ENCODE measurements at places on chromosomes 1 and 21.

DNA sequence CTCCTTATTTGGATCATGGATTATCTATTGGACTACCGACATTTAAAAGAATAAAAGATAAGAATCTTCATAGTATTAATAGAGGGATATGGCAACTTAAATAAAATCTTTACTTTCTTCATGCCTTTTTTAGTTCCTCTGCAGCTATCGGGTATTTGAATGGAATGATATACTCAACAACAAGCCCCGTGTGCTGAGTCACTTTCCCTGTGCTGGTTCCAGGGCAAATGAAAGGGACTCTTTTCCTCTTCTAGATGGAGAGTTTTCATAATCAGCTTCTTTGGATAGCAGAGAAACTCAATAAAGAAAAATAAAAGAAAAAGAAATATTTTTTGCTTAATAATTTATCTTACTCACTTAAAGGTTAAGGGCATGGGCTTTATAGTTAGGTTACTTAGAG is 213.7 kb downstream of the LRRC40 start:
- no peak overlapping the region for H3K27ac ChIP-seq
- H3K36me3 ChIP-seq = no peaks in the 10 kb centered on the region
- no peaks in the 10 kb centered on the region for H3K27me3 ChIP-seq
- no peaks in the 10 kb centered on the region for H3K4me1 ChIP-seq

- no peak overlapping the region for H3K27ac ChIP-seq
- no peaks in the 10 kb centered on the region for H3K27me3 ChIP-seq
- no peaks in the 10 kb centered on the region for H3K36me3 ChIP-seq
- H3K4me3 ChIP-seq = no peak overlapping the region
- DNase-seq = peak; percentile 71
Measured at GRCh38 chr1:11550664-11551283, 71.8 kb downstream of the DISP3 start.

GRCh38 chr1:160454371-160455152 is 54.2 kb downstream of the VANGL2 start:
- H3K27me3 ChIP-seq = no peaks in the 10 kb centered on the region
- no peak for DNase-seq
- no peaks in the 10 kb centered on the region for H3K36me3 ChIP-seq
- H3K4me1 ChIP-seq = no peaks in the 10 kb centered on the region

- H3K27me3 ChIP-seq = no peaks in the 10 kb centered on the region
- H3K4me1 ChIP-seq = no peaks in the 10 kb centered on the region
- H3K4me3 ChIP-seq = no peak overlapping the region
- no peak for DNase-seq
Measured at GRCh38 chr1:167110586-167110985, 16.7 kb downstream of the STYXL2 start.

- H3K36me3 ChIP-seq = no peaks in the 10 kb centered on the region
- H3K4me3 ChIP-seq = no peak overlapping the region
- no peaks in the 10 kb centered on the region for H3K4me1 ChIP-seq
- no peak overlapping the region for H3K27ac ChIP-seq
Measured at GRCh38 chr1:201325678-201326060, 42.4 kb downstream of the PKP1 start.

DNA sequence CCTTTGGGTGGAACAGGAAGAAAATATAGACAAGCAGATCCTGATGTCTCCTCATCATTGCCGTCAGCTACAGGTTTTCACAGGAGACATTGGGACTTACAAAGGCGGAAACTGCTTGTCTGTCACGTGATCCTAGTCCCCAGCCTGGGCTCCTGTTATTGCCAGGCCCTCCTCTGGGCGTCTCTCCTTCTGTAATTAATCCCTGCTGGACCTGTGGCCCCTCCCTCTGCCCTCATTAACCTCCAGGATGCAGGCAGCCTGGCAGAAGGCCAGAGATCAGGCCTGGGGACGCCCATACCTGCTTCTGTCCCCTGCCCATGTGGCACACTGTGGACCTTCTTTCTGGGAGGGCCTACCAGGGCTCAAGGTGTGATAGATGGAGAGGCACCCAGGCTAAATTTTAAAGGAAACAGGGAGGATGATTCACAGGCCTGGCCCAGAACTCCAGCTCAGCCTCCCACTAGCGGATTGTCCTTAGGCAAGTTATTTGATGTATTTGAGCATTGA is 2.4 kb downstream of the S100A5 start:
- peaks cover 18% of the 10 kb centered on the region for H3K4me1 ChIP-seq
- no peaks in the 10 kb centered on the region for H3K27me3 ChIP-seq
- peak; percentile 26 for DNase-seq
- no peak overlapping the region for H3K4me3 ChIP-seq
- H3K36me3 ChIP-seq = peaks cover 6% of the 10 kb centered on the region

DNA sequence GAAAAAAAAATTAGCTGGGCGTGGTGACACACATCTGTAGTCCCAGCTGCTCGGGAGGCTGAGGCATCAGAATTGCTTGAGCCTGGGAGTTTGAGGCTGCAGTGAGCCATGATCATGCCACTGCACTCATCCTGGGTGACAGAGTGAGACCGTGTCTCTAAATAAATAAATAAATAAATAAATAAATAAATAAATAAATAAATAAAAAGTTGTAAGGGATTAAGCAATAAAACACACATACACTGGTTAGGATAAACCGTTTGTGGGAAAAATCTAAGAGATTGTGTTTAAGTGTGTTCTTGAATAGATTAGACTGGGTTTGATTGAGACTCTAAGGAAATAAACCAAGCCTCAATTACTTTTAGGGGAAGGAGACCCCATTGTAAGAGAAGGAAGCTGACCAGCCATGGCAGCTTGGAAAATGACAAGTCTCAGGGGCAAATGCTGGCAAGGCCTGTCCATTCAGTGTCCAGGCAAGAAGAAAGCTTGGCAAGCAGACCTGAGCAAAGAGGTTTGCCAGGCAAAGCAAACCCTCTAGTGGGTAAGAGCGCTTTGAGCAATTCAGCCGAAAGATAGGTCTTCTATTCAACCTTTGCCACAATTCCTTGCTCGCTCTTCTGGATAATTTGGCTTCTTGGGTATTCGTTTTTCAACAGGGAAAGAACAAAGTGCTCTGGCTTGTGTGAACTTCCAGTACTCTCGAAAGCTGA is 106.9 kb upstream of the SERBP1 start:
- no peak overlapping the region for H3K27ac ChIP-seq
- no peak overlapping the region for H3K4me3 ChIP-seq
- H3K4me1 ChIP-seq = peaks cover 5% of the 10 kb centered on the region

DNA sequence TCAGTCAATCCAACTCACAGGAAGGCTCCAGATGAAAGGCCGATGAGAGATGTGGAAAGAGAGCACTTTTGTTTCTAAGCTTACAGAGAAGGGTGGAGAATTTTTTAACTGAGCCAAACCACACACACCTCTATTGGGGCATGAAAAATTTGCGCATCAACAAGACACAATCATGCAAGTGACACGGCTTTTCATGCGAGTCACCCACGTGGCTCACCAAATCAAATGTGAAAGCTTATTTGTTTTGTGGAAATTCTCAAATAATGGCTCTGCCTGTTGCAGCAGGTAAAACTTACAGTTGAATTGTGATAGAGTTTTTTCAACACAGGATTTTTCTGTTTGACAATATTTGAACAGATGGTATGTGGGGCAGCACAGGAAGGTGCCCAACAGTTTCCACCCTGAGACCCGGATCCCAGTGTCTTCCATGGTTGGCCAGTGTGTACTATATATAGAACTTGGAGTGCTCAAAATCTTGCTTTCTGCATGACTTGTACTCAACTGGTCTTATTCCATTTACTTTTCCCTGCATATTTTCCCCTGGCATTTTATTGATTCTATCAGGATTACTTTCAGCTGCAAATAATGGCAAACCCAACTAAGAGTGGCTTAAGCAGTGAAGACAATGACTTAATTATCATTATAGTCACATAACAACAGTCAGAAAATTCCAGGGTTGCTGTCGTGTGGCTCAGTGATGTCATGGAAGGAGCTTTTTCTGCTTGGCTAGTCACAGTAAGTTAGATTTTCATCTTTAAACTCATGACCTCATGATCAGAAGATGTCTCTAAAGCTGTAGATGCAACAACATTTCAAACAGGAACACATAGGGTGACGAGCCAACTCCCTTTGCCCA is 90.6 kb upstream of the SIM2 start:
- H3K4me3 ChIP-seq = no peak overlapping the region
- no peaks in the 10 kb centered on the region for H3K36me3 ChIP-seq
- no peak for DNase-seq
- H3K4me1 ChIP-seq = peaks cover 2% of the 10 kb centered on the region

DNA sequence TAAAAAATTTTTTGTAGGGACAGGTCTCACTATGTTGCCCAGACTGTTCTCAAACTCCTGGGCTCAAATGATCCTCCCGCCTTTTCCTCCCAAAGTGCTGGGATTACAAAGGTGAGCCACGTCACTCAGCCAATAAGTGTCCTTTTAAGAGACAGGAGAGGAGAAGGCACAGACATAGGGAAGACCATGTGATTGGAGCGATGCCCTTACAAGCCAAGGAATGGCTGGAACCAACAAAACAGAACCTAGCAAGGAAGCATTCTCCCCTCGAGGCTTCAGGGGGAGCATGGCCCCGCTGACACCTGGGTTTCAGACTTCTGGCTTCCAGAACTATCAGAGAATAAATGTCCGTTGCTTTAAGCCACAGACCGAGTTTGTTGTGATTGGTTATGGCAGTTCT is 37.0 kb downstream of the NDUFS5 start:
- no peaks in the 10 kb centered on the region for H3K36me3 ChIP-seq
- no peak overlapping the region for H3K4me3 ChIP-seq
- no peaks in the 10 kb centered on the region for H3K27me3 ChIP-seq
- no peaks in the 10 kb centered on the region for H3K4me1 ChIP-seq

DNA sequence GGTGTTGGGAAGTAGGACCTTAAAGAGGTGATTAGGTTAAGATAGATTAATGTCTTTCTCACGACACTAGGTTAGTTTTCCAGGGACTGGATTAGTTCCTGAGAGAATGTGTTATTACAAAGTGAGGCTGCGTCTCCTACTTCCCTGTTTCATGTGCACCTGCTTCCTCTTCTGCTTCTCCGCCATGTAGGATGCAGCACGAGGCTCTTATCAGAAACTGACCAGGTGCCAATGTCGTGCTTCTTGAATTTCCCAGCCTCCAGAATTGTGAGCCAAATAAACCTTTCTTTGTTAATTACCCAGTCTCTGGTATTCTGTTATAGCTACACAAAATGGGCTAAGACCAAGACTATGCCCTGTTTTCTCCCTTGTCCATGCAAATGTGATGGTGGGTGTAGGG is 152.2 kb upstream of the LMO4 start:
- no peaks in the 10 kb centered on the region for H3K27me3 ChIP-seq
- H3K4me1 ChIP-seq = no peaks in the 10 kb centered on the region
- H3K4me3 ChIP-seq = no peak overlapping the region
- no peak overlapping the region for H3K27ac ChIP-seq
- DNase-seq = no peak
- H3K36me3 ChIP-seq = no peaks in the 10 kb centered on the region

DNA sequence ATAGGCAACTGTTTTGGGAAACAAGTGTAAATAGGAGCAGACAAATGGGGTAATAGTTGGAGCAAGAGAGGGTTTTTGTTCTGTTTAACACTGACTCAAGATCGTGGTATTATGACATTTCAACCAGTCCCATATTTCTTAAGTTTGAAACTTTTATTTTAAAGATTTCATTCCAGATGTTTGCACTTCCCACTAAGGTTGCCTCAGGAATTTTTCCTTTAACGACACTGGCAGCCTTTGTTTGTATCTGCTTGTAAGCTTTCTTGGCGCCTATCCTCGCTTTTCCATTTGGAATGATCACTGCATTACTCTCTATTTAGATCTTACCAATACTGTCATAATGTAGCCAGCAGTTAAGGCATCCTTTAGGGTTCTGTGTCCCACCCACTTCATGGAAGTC is 67.7 kb downstream of the ALG6 start:
- H3K4me3 ChIP-seq = no peak overlapping the region
- no peaks in the 10 kb centered on the region for H3K36me3 ChIP-seq
- H3K27me3 ChIP-seq = no peaks in the 10 kb centered on the region
- H3K4me1 ChIP-seq = no peaks in the 10 kb centered on the region
- no peak for DNase-seq

GRCh38 chr1:203701606-203702005 is 63.4 kb upstream of the LAX1 start:
- peaks cover 40% of the 10 kb centered on the region for H3K36me3 ChIP-seq
- H3K4me1 ChIP-seq = no peaks in the 10 kb centered on the region
- no peak overlapping the region for H3K27ac ChIP-seq

DNA sequence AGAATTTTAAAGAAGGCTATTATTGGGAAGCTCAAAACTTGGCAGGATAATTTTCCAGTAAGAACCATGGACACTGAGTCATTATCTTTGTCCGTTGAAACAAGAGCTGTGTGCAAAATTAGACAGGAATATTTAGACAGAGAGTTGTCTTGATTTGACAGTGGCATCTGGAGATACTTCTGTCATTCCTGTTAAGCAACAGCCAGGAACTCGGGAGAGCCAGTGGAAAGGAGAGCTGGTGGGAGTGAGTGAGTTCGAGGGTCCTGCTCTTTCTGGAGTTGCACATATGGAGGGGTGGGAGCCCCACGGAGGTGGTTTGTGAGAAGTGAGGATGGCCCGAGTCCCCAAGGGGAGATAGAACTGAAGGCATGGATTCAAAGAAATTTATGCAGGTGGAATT is 3.1 kb downstream of the COQ8A start:
- H3K4me1 ChIP-seq = peaks cover 7% of the 10 kb centered on the region
- no peaks in the 10 kb centered on the region for H3K27me3 ChIP-seq
- H3K27ac ChIP-seq = no peak overlapping the region
- H3K4me3 ChIP-seq = no peak overlapping the region
- H3K36me3 ChIP-seq = no peaks in the 10 kb centered on the region

DNA sequence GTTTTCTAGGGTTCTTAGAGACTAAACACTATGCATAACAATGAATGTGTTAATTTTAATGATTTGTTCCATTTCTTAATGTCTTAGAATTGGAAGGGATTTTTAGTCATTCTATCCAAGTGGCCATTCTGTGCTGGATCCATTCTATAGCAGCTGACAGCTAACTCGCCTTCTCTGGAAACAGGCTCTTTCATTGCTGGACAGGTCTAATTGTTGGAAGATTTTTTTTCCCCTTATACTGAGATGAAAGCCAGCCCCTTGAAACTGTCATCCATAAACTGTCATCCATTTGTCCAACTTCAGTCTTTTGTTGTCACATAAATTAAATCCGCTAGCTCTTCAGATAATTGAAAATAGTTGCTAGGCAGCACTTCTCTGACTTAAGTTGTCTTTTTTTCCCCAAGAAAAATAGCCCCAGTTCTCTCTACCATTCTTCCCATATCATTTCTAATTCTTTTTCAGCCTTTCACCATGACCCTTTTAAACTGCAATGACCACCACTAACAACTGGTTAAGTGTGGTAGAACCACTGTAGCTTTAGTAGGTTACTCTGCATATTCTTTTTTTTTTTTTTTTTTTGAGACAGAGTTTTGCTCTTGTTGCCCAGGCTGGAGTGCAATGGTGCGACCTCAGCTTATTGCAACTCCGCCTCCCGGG is 19.7 kb downstream of the AK4 start:
- H3K27me3 ChIP-seq = no peaks in the 10 kb centered on the region
- no peak for DNase-seq
- H3K4me3 ChIP-seq = no peak overlapping the region
- no peaks in the 10 kb centered on the region for H3K36me3 ChIP-seq
- no peaks in the 10 kb centered on the region for H3K4me1 ChIP-seq
- H3K27ac ChIP-seq = no peak overlapping the region

GRCh38 chr1:12502336-12503109 is 115.5 kb downstream of the DHRS3 start:
- no peaks in the 10 kb centered on the region for H3K4me1 ChIP-seq
- no peaks in the 10 kb centered on the region for H3K27me3 ChIP-seq
- H3K36me3 ChIP-seq = peaks cover 2% of the 10 kb centered on the region
- H3K27ac ChIP-seq = no peak overlapping the region

All from fibroblast of lung (primary cell).